ENCODE measurements at places on chromosomes 2 and 18.

- no peak for DNase-seq
Measured at GRCh38 chr18:9087144-9087543, 15.4 kb upstream of the NDUFV2 start.

GRCh38 chr18:2635586-2635985 lies 19.9 kb upstream of the SMCHD1 start:
- DNase-seq, result no peak

DNA sequence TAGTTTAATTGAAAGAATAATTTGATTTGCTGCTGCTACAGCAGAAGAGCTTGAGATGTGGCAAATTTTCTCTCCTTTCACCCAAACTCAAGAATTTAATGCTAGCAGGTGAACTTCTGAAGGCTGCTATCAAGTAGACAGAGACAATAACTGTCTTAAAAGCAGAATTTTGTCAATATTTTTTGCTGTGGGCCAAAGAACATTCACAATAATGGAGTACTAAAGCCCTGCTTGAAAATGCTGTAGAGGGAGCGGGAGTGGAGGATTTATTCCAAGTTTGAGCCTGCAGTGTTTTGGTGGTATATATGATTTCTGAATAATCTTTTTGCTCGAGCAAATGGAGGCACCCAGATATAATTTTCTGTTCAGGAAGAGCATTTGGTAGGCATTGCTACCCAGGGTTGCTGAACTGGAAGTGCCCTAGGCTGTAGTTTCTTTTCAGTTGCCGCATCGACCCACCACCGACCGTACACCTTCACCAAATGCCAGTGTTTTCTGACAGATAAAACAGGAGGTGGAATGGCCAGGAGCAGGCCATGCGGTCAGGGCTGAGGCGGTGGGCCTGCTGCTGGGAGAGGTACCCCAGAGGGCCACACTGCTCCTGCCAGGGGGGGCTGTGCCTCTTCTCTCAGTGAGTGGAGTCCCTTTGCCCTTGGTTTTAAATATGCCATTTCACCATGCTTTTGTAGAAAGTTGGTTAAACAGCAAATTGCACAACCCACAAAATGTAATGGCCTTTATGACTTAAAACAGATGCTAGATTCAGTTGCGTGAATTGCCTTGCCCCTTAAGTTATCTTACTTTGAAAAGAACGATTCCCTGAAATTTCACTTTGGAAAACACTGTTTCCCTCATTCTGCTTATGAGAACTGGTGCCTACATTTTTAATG lies 36.4 kb downstream of the TSHZ1 start:
- DNase-seq, result no peak

DNA sequence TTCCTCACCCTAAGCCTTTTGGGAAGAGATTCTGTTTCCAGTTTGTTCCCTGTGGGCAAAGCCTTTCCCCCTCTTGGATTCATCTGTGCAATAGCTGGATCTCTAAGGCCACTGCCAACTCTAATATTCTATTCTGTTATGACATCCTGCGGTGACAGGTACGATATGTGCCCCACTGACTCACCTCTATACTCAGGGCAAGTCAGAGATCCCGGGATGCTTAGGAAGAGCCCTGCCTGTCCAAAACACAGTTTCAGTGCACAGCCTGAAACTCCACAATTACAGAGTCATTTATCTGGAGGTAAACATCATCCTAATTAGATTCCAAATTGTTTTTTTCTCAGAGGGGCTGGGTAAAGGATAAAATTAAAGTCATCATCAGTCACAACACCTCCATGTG lies 190.2 kb downstream of the TFCP2L1 start:
- DNase-seq, result no peak

GRCh38 chr18:12420821-12421421 lies 13.2 kb downstream of the PRELID3A start:
- no peak for DNase-seq

- no peak for DNase-seq
Measured at GRCh38 chr2:28401948-28402550, 9.4 kb downstream of the FOSL2 start.

DNA sequence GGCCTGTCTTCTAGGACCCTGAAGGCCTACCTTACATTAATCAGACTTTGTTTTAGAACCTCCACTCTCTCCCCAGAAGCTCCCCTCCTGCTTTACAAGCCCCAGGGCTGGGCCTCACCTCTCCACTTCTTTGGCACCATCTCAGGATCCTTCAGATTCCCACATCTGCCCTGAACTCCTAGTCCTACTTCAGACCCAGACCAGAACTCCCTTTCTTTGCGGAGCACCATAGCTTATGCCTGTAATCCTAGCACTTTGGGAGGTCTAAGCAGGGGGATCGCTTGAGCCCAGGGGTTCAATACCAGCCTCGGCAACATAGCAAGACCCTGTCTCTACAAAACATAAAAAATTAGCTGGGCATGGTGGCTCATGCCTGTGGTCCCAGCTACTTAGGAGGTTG lies 991 bp downstream of the CHCHD5 start:
- DNase-seq, result no peak

- DNase-seq, result no peak
Measured at GRCh38 chr2:42474765-42475454, 18.9 kb downstream of the KCNG3 start.

GRCh38 chr2:239734436-239735005 lies 290.6 kb downstream of the NDUFA10 start:
- no peak for DNase-seq

DNA sequence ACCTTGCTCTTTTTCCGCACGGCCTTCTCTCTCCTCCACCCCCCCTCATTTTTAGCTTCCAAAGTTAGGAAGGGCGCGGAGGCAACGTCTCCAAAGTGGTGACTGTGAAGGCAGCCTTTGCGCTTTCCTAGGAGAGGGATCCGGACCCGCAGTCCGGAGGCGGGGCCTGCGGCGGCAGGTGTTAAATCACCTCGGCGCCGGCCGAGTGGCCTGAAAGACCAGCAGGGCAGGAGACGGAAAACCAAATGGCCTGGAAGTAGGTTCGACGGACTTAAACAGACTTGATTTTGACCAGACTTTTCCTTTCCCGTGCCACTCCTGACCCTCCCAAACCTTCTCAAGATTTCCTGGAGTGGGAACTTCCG lies 615 bp downstream of the GORASP2 start:
- peak; percentile 67 for DNase-seq

DNA sequence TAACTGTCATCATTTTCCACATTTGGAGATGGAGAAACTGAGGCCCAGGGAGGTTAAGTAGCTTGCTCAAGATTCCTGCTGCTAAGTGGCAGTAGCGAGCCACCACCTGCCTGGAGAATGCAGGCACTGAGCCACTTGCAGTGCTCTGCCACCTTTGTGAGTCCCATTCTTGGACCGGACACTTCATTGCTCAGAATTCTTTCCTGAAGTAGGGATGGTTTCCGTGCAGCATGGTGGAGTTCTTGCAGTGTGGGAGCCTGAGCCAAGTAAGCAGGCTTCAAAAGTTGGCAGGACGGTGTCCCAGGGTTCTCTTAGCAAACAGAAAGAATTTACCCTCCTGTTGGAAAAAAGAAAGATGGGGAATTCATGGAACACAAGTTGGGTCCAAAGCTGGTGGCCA lies 115.0 kb upstream of the MMADHC start:
- DNase-seq, result no peak

- no peak for DNase-seq
Measured at GRCh38 chr18:36086186-36086585, 18.8 kb upstream of the RPRD1A start.

GRCh38 chr2:86584151-86584913 lies 21.1 kb upstream of the CHMP3 start:
- no peak for DNase-seq

DNA sequence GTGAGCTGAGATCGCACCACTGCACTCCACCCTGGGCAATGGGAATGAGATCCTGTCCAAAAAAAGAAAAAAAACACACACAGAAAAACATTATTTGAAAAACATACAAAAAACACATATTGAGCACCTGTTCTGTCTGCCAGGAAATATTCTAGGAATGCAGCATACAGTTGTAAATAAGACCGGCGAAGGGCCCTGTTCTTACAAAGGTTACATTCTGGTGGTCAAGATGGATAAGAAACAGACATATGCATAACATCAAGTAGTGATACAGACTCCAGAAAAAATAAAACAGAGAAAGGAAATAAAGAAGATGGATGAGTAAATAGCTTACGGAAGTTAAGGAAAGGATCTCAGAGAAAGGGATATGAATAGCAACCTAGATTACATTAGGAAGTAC lies 159.8 kb downstream of the GALNT3 start:
- DNase-seq, result no peak

- DNase-seq, result no peak
Measured at GRCh38 chr2:74471332-74472065, 981 bp downstream of the MRPL53 start.

DNA sequence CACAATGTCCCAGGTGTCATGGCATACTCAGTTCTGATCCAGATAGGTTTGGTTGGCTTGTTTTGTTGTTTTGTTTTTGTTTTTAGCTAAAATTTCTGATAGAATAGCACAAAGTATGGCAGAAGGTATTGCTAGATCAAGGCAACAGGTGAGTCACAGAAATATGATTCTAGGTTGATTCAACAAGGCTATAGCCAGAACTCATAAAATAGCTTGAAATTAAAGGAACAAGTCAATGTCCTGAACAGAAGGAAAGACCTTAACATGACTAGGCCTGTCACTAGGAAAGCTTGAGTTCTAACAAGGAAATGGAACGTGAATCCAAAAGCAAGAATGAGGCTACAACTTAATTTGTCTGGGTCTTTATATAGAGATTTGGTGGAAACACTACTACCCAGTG lies 157.1 kb downstream of the GALNT3 start:
- no peak for DNase-seq

DNA sequence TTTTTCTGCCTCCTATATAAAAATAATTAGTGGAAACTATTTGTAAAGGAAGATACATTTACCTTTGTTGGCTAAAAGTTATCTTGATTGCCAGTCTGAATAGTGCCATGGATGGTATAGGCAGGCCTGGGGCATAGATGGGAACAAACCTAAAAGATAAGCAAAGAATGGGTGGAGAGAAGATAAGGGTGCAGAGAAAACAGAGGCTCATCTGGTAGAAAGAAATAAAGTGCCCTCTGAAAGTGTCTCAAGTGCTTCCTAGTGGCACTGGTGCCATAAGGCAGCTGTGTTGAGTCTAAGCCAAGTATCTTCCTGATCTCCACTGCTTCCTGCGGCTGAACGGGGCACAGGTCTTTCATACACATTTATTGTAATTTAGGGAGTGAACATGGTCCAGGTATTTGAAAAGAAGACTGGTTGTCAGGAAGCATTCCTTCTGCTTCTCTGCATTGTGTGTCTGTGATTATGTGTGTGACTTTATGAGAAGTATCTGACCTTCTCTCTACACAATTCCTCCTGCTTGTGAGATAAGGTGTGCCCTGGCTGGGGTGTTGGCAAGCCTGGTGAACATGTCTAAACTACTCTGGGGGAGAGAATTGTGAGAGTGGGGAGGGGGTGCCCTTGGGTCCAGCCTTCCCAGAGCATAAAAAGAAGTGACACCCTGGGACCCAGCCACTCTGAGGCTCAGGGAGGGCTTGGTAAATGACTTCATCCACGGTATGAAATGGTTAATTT lies 280.5 kb downstream of the CAMKMT start:
- no peak for DNase-seq

Measured in breast epithelium (tissue), 4 donors.